Stimulated activated memory B cell treated with anti-CD40 and anti-IgM and Interleukin-4, amounts not matched to agents 10 μg/mL and 1 μg/mL and 100 μg/mL, for 72 hours (primary cell): ENCODE measurements at places on chromosomes 6 and 20.

GRCh38 chr6:26260110-26260637 is 104.8 kb upstream of the BTN3A2 start:
- H3K4me1 ChIP-seq = peaks cover 7% of the 10 kb centered on the region
- peaks cover 4% of the 10 kb centered on the region for H3K36me3 ChIP-seq
- ATAC-seq = no peak
- H3K27ac ChIP-seq = no peak overlapping the region

DNA sequence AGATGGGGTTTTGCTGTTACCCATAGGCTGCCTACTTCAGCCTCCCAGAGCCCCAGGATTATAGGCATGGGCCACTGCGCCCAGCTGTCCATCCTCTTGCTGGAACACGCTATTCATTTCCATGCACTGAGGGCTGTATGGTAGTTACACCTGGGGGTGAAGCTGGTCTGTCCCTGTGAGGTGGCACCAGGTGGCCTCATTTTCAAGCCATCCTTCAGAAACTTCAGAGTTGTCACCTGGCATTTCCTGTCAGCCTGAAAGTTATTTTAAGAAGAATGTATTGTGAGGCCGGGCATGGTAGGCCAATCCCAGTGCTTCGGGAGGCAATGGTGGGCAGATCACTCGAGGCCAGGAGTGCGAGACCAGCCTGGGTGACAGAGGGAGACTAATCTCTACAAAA is 147.6 kb downstream of the DTNBP1 start:
- no peak for ATAC-seq
- peak overlapping the region; percentile 41 for H3K27ac ChIP-seq
- no peaks in the 10 kb centered on the region for H3K27me3 ChIP-seq
- peaks cover 86% of the 10 kb centered on the region for H3K36me3 ChIP-seq

- no peak overlapping the region for H3K4me3 ChIP-seq
- no peaks in the 10 kb centered on the region for H3K4me1 ChIP-seq
- no peak for ATAC-seq
- no peak overlapping the region for H3K27ac ChIP-seq
- H3K27me3 ChIP-seq = no peaks in the 10 kb centered on the region
Observed at GRCh38 chr20:7358670-7359069, 581.6 kb downstream of the HAO1 start.

DNA sequence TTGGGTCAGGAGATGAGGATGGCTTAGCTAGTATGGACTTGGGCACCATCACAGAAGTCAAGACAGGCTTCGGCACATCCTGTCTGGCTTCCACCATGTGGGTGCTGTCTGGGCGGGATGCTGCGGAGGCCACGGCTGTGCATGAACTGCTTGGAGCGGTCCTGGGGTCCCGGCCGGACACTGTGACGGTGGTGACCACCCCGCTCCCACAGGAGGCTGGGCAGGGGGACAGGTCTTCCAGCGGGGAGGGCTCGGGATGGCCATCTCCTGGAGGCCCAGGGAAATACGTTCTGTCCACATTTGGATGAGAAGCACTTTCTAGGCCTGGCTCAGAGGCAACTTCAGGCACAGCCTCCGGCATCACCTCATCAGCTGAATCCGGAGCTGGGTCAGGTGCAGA is 32.1 kb upstream of the TCFL5 start:
- no peak overlapping the region for H3K27ac ChIP-seq
- peaks cover 68% of the 10 kb centered on the region for H3K36me3 ChIP-seq
- H3K27me3 ChIP-seq = no peaks in the 10 kb centered on the region
- H3K4me3 ChIP-seq = no peak overlapping the region
- peaks cover 7% of the 10 kb centered on the region for H3K4me1 ChIP-seq

DNA sequence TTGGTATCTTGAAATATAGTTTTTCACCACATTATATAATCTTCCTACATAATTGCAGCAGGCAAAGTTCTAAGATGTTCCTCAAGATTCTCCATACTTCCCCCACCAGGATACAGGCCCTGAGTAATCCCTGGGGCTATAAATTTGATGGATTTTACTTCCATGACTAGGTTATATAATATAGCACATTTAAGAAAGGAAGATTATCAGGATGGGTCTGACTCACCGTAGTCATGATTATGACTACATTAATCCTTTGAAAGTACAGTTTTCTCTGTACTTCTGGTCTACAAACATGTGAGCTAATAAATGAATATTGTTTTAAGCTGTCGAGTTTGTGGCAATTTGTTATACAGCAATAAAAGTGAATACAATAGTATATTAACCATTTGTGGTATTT is 122.5 kb downstream of the MACROD2 start:
- no peak overlapping the region for H3K27ac ChIP-seq
- no peaks in the 10 kb centered on the region for H3K4me1 ChIP-seq
- no peaks in the 10 kb centered on the region for H3K27me3 ChIP-seq
- H3K4me3 ChIP-seq = no peak overlapping the region
- H3K36me3 ChIP-seq = no peaks in the 10 kb centered on the region

GRCh38 chr20:4632876-4633275 is 88.8 kb upstream of the PRND start:
- no peaks in the 10 kb centered on the region for H3K27me3 ChIP-seq
- peaks cover 7% of the 10 kb centered on the region for H3K4me1 ChIP-seq
- H3K36me3 ChIP-seq = no peaks in the 10 kb centered on the region
- H3K4me3 ChIP-seq = no peak overlapping the region

- no peak overlapping the region for H3K27ac ChIP-seq
- ATAC-seq = no peak
- no peak overlapping the region for H3K4me3 ChIP-seq
- H3K4me1 ChIP-seq = no peaks in the 10 kb centered on the region
Observed at GRCh38 chr20:61934716-61935530, 130.8 kb downstream of the TAF4 start.

- H3K36me3 ChIP-seq = no peaks in the 10 kb centered on the region
- no peak for ATAC-seq
- no peak overlapping the region for H3K4me3 ChIP-seq
- H3K27me3 ChIP-seq = no peaks in the 10 kb centered on the region
- no peak overlapping the region for H3K27ac ChIP-seq
Observed at GRCh38 chr6:92716638-92717037, 702.7 kb downstream of the EPHA7 start.

DNA sequence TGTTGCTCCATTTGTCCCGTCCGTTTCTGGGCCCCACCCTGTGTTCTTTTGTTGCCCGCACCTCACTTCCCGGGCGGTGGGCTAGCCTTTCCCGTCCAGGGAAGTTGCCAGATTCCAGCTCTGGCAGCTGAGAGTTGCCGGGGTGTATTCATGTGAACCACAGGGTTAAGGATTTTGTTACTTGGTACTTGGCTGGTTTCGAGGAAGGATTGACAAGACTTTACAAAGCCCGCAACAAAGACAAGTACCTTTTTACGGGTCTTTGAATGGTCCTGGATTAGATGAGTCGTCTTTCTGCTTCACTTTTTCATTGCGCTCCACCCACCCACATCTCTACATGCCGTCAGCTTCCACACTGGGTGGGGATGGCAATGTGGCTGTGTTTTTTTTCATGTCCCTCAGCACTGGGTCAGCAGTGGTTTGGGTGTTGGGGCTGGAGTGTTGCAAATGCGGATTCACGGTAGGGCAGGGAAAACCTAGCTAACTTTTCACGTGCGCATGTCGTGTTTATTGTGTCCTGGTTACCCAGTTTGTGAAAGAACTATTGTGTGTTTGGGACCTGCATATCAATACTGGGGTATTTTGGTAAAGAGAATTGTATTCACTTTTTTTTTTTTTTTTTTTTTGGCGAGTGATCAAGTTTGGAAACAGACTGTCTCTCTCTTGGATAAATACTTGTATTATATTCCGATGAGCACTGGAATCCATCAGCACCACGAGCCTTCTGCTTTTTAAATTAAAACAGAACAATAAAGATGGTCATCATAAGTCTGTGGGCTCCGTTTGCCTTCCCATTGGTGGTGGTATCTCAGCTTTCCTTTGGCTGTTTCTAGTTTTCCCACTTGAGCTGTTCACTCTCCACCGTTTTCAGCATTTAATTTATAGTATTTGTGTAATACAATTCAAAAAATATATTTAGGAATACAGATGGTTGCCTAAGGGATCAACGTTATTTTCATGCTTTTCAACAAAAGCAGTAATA is 1.2 kb downstream of the DUSP22 start:
- H3K36me3 ChIP-seq = peaks cover 10% of the 10 kb centered on the region
- H3K4me3 ChIP-seq = peak overlapping the region; percentile 90
- ATAC-seq = no peak
- no peaks in the 10 kb centered on the region for H3K27me3 ChIP-seq

GRCh38 chr6:31878726-31879125 is at the start of gene SLC44A4:
Gene SLC44A4, minus strand, starts transcription at chr6:31878997. Its CDS starts 17 bp downstream, at chr6:31878980.
- H3K4me1 ChIP-seq = no peaks in the 10 kb centered on the region
- no peak for ATAC-seq
- H3K36me3 ChIP-seq = peaks cover 47% of the 10 kb centered on the region
- H3K4me3 ChIP-seq = no peak within 1 kb of the TSS

DNA sequence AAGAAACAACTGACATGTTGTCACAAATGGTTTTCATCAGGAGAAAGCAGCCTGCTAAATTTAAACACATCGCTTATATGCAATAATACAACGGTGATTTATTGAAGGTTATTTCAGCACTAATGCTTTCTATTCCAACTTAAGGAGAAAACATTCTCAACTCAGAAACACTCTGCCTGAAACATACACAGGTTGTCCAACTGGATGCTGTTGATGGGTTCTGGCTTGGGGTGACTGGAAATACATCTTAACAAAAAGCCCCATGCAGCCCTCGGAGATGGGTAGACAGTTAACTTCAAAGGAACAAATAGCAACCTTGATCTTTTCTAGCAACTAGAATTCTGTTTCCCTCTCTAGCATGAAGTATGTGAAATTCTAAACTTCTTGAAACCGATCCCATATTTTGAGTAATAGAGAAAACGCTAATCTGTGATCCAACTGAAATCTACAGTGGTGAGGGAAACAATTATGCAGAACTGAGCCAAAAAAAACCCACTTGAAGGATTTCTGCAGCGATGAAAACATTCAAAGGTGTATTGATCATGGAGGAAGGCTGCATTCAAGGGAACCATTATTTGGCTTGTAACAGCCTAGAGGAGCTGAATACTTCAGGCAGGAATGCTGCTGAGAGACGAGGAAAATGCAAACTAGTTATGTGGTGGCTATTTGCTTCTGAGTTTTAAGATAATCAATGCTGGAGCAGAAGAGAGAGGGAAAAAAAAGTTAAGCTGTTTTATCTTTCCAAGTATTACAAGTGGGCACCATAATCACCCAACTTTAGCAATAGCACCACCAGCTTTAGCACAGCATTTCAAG is 6.9 kb downstream of the ZMYND8 start:
- peaks cover 28% of the 10 kb centered on the region for H3K36me3 ChIP-seq
- no peaks in the 10 kb centered on the region for H3K27me3 ChIP-seq
- no peak overlapping the region for H3K4me3 ChIP-seq
- peaks cover 20% of the 10 kb centered on the region for H3K4me1 ChIP-seq
- no peak overlapping the region for H3K27ac ChIP-seq
- no peak for ATAC-seq

GRCh38 chr6:44072452-44072958 is 54.7 kb downstream of the MRPL14 start:
- H3K27ac ChIP-seq = peak overlapping the region; percentile 85
- H3K4me3 ChIP-seq = peak overlapping the region; percentile 100
- peaks cover 23% of the 10 kb centered on the region for H3K4me1 ChIP-seq
- no peaks in the 10 kb centered on the region for H3K36me3 ChIP-seq

DNA sequence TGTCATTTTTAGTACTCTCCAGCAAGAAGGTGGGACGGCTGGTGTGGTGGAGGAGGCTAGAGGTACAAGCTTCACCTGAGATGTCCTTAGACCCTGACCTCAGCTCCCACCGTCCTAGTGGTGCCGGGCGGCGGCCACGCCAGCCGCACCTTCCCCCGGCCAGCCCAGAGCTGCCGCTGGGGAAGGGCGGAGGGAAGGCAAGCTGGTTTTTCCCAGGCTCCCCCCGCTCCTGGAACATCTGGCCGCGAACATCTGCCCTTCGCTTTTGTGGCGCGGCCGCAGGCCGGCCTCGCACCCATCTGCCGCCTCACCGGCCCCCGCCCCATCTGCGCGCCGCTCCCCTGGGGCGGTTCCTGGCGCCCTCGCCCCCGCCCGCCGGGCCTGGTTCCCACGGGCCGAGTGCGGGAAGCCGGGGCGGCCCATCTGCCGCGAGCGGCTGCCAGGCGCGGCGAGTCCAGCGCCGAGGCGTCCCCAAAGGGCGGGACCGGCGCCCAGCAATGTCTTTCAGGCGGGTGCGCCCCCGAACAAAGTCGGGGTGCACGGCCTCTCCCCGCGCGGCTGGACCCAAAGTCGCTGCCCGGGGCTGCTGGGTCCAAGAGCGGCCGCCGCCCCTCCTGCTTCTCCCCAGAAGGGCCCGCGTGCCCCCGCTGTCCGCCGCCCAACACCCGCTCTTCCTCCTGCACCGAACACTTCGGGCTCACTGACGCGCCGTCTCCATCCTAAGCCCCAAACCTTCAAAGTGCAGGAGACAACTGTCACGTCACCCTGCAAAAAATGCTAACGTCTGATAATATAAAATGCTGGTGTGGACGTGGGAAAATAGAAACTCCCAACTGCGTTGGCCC is 17.3 kb upstream of the ID1 start:
- peak overlapping the region; percentile 9 for H3K27ac ChIP-seq
- peaks cover 10% of the 10 kb centered on the region for H3K4me1 ChIP-seq
- peak; percentile 41 for ATAC-seq
- peaks cover 16% of the 10 kb centered on the region for H3K27me3 ChIP-seq
